Hematopoietic multipotent progenitor cell (in vitro differentiated cells): ENCODE measurements at places on chromosomes 16 and 17.

DNA sequence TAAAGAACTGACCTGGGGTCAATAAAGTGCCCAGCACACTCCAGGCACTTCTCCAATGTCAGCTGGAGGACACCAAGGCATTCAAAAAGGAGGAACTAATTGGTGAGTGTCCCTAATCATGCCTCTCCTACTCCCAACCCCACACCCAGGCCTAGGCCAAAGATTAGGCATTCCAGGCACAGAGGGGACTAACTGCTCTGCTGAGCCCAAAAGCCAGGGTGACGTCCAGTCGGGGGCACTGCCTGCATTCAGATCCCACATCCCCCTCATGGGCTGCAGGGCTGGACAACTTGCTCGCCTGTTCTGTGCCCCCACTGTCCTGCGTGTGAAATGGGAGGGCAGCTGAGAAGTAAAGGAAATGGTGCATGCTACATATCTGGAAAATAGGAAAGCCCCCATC is 115.4 kb downstream of the DYNLRB2 start:
- DNase-seq, result no peak

DNA sequence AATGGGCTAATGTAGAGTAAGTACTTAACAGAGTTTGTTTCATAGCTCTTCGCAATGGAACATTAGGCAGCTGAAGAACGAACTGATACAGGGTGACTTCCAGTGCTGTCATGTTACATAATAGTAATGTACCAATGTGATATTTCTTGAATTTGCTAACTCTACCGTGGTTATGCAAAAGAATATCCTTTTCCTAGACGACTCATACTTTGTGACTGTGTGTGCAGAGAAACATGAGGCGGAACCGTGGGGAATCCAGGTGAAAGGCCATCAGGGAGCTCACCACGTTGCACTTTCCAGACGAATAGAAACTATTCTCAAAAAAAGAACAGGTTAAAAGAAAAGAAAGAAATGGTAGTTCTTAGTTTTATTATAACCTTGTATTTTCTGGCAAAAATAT is 13.2 kb downstream of the NOB1 start:
- no peak for DNase-seq

GRCh38 chr16:86708431-86708830 is 130.1 kb downstream of the FOXL1 start:
- DNase-seq, result no peak

DNA sequence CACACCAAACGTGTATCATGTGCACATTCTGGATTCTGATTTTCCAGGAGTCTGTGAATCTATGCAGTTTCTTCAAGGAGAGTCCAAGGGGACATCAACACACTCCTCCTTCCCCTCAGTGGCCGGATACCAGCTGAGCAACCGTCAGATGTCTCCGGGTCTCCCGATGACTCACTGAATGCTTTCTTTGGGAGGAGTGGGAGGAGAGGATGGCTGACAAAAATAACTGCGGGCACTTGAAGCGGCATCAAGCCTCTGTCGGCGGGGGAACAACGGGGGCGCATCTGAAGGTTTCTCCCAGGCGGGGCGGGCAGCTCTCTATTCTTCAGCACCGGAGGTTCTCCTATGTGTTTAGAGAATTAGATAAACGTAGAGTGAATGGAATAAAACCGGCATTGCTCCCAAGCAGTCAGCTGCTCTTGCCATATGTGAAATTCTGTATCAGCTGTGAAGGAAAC is 24.6 kb upstream of the LRRC75A start:
- DNase-seq, result no peak

DNA sequence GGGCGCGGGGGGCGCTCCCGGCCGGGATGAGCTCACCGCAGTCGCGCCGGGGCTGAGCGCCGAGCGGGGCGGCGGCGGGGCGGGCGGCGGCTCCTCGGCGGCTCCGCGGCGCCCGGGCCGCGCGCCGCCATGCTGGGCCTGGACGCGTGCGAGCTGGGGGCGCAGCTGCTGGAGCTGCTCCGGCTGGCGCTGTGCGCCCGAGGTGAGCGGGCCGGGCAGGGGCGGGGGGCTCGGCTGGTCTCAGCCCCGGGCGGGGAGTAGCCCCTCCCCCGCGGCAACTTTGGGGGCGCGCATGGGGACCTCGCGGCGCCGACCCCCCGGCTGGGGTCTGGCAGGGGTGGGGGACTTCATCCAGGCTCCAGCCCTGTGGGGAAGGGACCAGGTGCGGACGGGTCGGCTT is at the start of gene ARHGDIG:
Gene ARHGDIG (plus strand): TSS at position 40 of the 400 bp plus-strand sequence. CDS start 90 bp downstream, at position 130.
- no peak for DNase-seq

- DNase-seq, result no peak
Observed at GRCh38 chr17:9170853-9171252, 149.5 kb downstream of the NTN1 start.

DNA sequence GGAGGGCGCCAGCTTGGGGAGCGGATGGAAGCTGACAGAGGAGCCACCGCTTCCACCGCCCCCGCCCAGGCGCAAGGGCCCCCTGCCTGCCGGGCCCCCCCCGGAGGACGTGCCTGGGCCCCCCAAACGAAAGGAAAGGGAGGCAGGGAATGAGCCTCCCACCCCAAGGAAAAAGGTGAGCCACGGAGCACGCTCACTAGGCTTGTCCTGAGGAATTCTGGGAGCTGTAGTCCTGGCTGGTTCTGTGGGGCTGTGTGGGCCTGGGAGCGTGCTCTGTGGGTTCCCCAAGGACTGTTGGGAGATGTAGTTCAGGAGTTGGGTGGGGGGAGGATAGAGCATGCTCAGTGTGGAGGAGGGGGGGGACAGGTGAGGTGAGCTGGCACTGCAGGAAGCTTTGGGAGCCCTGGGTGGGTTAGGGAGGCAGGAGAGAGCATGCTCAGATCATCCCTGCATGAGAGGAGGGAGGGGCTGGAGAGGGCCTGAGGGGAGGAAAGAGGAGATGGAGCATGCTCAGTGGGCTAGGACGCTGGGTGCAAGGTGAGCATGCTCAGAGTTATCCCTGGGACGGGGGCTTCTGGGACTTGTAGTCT is 4.5 kb downstream of the FBXL19 start:
- DNase-seq, result no peak

DNA sequence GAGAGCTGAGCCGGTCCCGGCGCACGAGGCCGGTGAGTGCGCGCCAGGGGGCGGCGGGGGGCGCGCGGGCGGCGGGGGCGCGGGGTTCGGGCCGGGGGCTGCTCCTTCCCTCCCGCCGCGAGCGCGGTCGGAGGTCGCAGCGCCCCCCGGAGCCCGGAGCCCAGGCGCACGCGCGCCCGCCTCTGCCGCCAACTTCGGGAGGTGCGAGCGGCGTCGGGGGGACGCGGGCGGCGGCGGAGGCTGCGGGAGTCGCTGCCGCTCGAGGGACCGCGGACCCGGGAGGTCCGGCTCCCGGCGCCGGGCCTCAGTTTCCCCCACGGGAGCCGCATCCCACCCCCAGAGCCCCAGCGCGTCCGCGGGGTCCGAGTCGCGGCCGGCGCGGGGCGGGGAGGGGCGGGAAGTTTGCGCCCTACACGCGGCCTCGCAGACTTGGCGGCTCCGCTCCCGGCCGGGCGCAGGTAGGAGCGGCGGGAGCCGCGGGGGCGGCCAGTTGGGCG is at the start of gene PRR35:
Gene PRR35 (plus strand): TSS at position 191 of the 497 bp plus-strand sequence. CDS start 2,901 bp downstream, outside the sequence.
- DNase-seq, result no peak

- no peak for DNase-seq
Observed at GRCh38 chr17:3804503-3804931, 3.5 kb upstream of the ITGAE start.

DNA sequence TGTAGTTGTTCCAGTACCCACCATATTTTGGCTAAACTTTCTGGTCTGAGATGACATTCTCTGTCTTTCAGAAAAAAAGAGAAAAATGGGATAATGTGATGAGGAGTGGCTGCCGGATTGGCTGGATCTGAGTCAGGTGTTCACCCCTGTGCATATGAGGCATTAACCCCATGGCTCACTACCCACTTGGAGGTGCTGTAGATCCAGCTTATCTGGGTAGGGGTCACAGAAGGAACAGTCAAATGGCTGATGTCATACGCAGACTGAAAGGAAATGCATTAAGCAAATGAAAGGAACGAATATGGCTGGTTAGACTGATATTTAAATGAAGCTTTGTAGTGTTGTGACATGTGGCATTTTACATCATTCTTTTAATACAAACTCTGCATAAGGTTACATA is 17.3 kb downstream of the MAP2K6 start:
- no peak for DNase-seq

DNA sequence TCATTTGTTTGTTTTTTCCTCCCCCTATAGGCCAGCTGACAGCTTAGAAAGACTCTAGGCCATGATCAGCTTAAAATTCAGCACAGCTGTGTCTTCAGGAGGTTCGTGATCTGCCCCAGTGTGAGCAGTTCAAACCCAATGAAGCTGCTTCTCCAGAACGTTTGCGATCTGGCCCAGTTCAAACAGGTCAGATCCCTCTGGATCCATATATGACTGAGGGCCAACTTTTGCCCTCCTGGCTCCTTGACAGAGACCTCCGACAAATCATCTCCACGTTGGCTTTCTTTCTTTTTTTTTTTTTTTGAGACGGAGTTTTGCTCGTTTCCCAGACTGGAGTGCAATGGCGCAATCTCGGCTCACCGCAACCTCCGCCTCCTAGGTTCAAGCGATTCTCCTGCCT is 50.2 kb upstream of the ATF7IP2 start:
- no peak for DNase-seq

DNA sequence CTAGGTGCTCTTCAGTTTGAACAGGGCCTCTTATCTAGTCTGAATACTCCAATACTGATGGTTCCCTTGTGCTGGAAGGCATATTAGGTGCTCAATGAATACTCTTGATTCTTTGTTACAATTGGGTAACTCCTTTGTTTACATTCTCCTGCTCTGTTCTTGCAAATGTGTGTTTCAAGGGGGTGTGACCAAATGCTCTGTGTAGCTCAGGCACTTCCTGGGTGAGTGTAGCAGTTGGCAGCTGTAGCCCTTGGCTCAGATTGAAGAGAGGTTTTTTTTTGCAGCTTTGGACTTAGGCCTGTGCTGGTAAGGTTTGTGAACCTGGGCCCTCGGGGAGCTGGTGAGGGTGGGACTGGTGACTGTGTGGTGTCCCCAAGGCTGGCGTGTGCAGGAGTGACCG is 20.2 kb downstream of the TBCD start:
- DNase-seq, result no peak

- no peak for DNase-seq
Observed at GRCh38 chr17:33981711-33982601, 273.1 kb upstream of the CCL2 start.

DNA sequence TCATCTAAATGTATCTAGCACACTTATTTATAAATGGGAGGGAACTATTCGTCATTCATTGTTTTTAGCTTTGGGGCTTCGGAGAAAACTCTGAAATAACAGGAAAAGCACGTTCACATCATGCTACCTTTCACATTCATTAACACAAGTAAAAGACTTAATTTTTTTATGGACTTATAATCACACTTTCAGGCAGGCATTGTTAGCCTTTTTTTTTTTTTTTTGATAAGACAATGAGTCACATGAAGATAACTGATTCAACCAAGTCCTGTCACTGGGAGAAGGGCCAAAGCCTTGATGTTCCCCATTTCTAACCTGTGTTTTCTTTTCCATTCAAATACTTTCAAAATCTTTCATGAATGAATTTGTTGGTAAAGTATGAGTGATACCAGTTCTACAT is 631.3 kb upstream of the CA10 start:
- DNase-seq, result no peak

GRCh38 chr17:66381701-66382362 is 79.4 kb downstream of the PRKCA start:
- no peak for DNase-seq

DNA sequence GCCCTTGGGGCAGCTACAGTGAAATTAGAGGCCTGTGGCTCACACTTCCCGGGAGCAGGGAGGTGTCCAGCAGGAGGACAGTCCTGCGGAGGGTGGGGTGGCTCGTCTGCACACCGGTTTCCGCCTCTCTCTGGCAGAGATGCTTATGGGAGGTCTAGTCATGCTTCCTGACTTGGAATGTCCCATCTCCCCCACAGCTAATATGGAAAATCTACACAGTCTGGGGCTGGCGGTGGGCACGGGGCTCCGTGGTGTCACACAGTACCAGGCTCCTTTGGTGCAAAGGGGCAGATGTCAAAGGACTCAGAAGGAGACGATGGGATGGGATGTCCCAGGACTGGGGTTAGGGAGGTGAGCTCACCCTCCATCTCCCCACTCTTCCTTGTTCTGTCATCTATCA is 44.1 kb upstream of the DOC2B start:
- no peak for DNase-seq

GRCh38 chr17:36944553-36944952 is 4.2 kb upstream of the AATF start:
- no peak for DNase-seq

- DNase-seq, result no peak
Observed at GRCh38 chr17:41478237-41478636, 2.7 kb downstream of the KRT35 start.

DNA sequence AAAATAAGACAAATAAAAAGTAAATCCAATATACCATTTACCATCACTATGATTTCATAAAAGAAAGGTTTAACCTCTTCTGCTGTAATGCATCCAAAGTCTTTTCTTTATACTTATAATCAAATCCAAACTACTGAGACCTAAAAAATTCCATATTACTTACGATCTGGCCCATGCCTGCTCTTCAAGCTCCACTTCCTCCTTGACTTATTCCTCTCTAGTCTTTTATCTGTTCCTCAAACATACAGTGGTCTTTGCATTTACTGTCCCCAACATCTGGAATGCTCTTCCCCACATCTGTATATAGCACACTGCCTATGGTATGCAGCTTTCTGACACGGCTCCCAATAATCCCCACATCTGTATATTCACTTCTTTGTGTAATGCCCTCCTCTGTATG is 33.8 kb downstream of the PCTP start:
- DNase-seq, result no peak

- DNase-seq, result peak; percentile 84
Observed at GRCh38 chr16:22189473-22190080, 16.5 kb upstream of the EEF2K start.

GRCh38 chr16:90008708-90009145 is 10.5 kb downstream of the DBNDD1 start:
- peak; percentile 94 for DNase-seq

GRCh38 chr17:7352503-7352889 is 534 bp downstream of the KCTD11 start:
- DNase-seq, result no peak

- no peak for DNase-seq
Observed at GRCh38 chr17:35218915-35219314, 24.0 kb upstream of the SLFN5 start.

GRCh38 chr17:62895320-62896301 is 70.4 kb upstream of the TANC2 start:
- no peak for DNase-seq

GRCh38 chr17:2798678-2799077 is 2.4 kb downstream of the RAP1GAP2 start:
- DNase-seq, result no peak

DNA sequence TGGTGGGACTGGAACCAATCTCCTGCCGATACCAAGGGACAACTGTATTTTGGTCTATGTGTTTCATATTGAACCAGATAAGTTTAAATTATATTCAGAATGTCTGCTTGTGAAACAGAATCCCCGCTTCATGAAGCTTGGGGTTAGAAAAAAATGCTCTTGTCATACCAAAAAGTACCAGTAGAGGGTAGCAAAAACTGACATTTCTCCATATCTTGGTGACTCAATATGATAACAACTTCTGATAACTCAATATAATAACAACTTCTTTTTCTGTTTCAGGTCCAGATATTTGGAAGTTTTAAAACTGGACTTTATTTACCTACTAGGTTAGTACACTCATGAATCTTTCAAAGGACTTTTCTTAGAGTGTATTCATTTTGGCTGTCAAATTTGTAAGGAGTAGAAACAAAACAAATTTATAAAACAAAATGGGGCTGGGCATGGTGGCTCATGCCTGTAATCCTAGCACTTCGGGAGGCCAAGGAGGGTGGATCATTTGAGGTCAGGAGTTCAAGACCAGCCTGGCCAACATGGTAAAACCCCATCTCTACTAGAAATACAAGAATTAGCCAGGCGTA is 52.3 kb upstream of the ADCY7 start:
- DNase-seq, result peak; percentile 75

GRCh38 chr16:77157346-77158058 is 33.5 kb upstream of the MON1B start:
- no peak for DNase-seq
